ENCODE measurements at places on chromosomes 2 and 18.

- no peak for DNase-seq
Measured at GRCh38 chr2:30060562-30060961, 86.2 kb upstream of the YPEL5 start.

DNA sequence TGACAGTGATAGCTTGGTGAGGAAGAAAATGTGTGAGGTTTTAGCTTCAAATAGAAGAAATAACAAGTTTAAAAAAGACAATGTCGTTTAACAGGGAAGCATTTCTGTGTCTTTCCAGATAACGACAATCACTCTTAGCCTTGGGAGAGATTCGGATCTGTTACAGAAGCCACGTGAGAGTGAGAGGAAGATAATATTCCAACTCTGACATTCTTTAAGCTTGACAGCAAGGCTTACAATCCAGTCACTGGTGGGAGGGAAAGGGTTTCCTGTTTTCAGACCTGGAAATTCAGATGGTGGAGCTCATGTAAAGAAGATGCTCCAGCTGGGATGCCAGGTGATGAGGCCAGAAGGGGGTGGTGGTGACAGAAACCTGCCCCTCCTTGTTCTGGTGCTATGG lies 30.8 kb downstream of the FBXO48 start:
- peak; percentile 28 for DNase-seq

GRCh38 chr2:223451-223850 lies 40.4 kb downstream of the SH3YL1 start:
- no peak for DNase-seq

- no peak for DNase-seq
Measured at GRCh38 chr2:127196549-127196948, 23.6 kb downstream of the CYP27C1 start.

DNA sequence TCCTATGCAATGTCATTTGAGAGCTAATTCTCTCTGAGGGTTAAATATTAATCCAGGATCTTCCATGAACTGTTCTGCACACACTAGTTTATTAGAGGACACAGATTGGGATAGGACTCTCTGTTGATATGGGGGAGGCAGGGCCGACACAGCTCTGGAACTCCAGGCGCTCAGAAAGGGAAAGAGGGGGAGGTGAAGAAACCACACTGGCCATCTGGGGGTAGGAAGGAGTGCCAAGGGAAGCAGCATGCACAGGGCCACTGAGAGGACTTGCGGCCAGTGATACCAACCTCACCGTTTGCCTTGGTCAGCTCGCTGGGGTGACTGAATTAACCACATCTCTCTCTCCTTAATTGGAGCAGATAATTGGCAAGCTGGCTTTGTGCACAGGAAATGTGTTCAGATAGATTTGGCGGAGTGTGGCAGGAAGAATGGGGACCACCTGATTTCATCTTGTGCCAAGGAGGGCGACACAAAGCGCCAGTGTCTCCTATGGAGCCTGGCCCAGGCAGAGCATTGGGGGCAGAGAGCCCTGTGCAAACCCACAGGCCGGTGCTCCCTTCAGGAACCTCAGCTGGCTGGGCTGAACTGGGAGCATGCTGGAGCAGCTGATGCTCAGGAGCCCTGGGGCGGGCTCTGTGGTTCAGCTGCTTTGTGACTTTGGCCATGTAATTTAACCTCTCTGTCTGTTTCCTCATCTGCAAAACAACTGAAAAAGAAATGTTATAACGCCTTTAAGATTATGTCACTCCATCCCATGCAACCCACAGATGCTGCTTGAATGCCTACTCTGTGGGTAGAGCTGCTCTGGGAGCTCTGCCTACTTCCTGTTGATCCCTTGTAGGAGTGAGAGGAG lies 114.7 kb upstream of the STON1 start:
- peak; percentile 54 for DNase-seq

- no peak for DNase-seq
Measured at GRCh38 chr18:8626414-8627106, 17.3 kb downstream of the RAB12 start.

DNA sequence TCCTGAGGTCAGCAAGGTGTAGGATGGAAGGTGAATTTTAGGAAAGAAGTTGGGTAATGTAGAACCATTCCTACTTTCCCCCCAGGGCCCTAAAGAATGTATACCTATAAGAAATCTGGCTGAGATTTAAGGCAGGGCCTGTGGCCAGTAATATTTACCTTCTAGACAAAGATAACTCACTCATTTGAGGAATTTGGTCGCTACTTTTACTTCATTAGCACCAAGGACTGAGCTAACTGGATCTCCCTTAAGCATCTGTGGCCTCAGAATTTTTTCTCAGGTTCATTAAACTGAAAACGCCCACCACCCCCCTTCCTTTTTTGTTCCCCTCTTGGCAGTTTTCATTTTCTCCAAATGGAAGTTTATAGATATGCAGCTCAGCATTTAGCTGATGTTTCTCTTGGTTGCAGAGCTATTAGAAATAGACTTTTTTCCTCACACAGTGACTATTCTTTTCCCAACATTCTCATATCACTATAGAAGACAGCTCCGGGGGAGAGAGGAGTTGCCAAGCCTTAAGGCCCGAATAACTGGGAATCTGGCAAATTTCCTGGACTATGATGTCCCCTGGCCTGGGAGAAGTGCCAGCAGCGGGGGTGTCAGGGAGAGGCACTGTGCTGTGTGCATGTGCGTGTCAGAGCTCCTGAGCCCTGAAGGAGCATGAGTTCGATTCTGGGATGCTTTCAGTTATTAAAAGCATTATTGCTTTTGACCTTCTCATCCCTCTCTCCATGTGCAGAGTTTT lies 310.9 kb downstream of the PRKCE start:
- DNase-seq, result peak; percentile 95

Data from GM23248 (cell line).